ENCODE measurements at places on chromosomes 12 and 14. TPM values are rescaled to one million over a fixed set of nuclear protein-coding genes. Genes with fewer than 3 reads are reported as not detected.

- DNase-seq: no peak
Measured at GRCh38 chr12:33967760-33968159, 54.5 kb upstream of the ALG10 start.

DNA sequence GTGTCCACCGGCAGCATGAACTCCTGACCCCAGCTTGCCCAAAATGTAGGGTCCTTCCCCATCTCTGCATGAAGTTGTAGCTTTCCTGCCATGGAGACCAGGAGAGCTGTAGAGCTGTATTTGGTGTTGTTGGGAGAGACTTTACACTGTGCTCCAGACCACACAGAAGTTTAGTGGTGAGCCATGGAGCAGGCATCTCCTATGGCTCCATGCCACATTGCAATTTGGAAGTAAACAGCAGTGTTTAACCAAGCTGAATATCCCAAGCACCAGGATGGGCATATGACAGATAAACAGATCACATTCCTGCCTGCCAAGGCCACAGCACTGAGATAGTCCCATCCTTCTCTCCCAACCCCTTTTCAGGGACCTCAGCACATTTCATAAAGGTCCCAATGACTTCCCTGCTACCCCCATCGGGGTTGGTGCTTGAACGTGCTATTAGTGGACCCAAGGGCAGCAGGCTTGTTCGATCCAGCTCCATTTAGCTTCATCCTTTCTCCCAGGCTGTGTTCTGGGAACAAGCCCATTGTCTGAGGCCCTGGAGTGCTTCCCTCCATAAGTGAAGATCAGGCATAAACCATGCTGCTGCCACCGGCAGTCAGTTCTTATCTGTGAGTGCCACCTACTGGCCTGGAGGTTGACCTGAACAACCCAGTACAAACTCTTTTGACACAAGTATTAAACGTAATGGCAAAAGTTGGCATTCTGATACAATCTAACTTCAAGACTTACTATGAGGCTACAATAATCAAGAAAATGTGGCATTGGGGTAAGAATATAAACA, 172.3 kb upstream of the ATXN7L3B start:
- DNase-seq: peak; percentile 10

C12orf56 gene
- 0.80 TPM for total RNA-seq

- no peak for DNase-seq
Measured at GRCh38 chr14:71524320-71524982, 407.8 kb upstream of the RGS6 start.

- no peak for DNase-seq
Measured at GRCh38 chr14:105136401-105137322, 31.9 kb downstream of the JAG2 start.

GRCh38 chr12:95701275-95701674, 89.3 kb downstream of the NTN4 start:
- DNase-seq: no peak

DNA sequence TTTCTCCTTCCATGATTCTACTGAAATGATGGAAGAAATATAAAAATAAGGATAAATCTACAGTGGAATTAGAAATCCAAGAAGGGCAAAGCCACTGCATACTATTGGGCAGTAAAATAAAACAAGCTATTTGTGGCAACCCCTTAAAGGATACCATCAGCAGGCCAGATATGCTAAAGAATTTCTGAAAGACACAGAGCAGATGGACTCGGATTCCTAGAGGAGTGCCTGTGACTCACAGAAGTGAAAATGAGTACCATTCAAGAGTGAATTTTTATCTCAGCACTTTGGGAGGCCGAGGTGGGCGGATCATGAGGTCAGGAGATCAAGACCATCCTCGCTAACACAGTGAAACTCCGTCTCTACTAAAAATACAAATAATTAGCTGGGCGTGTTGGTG, 318.1 kb downstream of the LRIG3 start:
- DNase-seq: no peak

- no peak for DNase-seq
Measured at GRCh38 chr12:117857632-117858612, 110.9 kb downstream of the KSR2 start.

FITM1 gene
- 170 TPM for total RNA-seq

GRCh38 chr12:119594772-119595445, 1.3 kb downstream of the TMEM233 start:
- DNase-seq: peak; percentile 68
